HFFc6 (cell line): ENCODE measurements at places on chromosomes 1 and 21.

DNA sequence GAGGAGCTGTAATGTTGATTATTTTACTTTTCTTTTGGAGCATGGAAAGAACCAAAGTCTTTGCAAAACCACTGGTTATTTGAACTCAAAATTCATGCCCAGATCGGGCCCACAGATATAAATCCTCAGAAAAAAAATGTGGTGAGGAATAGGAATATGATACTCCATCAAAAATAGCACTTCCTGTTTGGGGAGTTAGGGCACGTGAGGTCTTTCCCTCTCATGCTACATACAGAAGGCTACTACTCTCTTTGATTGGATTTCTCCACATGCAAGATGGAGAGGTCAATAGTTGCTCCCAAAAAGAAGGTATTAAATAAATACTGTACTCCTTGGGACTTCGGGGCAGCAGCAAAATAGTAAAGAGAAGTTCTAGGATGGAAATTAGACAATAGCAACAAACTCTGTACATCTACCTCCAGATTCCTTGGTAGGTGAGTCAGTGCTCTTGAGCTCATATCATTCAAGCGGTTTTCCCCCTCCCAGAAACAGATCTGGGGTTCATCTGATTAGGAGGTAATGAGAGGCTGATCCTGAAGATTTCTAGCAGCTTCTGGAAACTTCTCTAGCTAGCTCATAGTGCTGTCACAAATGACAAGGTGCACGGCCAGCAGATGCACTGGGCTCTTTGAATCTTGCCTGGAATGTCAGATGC lies 47.1 kb downstream of the SLC9C2 start:
- no peak for DNase-seq

DNA sequence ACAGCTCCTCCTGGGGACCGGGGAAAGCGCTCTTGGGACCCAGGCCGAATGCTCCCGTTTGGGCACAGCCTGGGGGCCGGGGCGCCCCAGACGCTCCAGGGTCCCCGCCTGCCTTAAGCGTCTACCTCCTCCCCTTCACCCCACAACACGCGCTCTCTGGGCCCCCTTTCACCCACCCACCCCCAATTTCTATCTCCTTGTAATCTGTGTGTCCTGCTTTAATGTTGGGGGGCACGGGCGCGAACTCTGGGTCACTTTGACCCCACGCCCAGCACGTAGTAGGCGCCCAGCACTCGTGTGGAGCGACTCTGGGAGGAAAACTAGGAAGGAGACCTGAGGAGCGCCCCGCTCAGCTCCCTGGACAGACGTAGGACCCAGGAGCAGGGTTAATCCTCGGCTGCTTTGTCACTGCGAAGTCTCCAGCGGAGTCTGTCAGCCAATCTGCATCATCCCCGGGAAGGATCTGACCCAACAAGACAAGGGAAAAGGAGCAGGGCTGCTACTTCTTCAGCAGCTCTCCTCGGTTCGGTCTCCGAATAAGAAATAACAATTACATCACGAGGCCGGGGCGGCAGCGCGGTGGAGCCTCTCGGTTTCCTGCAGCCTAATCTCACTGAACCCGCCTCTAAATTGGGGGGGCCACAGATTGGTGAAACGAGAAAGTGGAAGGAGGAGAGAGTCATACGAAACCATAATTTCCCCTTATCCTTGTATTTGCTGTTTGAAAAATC lies 757 bp upstream of the NRIP1 start:
- peak; percentile 85 for DNase-seq

- peak; percentile 38 for DNase-seq
Observed at GRCh38 chr1:157540852-157541251, 11.5 kb downstream of the FCRL5 start.

GRCh38 chr1:84165601-84166000 lies 21.5 kb downstream of the PRKACB start:
- DNase-seq = no peak

GRCh38 chr1:180267761-180268555 lies 37.9 kb downstream of the LHX4 start:
- DNase-seq = no peak
